ENCODE measurements at places on chromosomes 3 and 15. TPM values are rescaled to one million over a fixed set of nuclear protein-coding genes. Genes with fewer than 3 reads are reported as not detected.
A peak's percentile ranks its signal among the peaks of the same experiment; 100 is the strongest.

DNA sequence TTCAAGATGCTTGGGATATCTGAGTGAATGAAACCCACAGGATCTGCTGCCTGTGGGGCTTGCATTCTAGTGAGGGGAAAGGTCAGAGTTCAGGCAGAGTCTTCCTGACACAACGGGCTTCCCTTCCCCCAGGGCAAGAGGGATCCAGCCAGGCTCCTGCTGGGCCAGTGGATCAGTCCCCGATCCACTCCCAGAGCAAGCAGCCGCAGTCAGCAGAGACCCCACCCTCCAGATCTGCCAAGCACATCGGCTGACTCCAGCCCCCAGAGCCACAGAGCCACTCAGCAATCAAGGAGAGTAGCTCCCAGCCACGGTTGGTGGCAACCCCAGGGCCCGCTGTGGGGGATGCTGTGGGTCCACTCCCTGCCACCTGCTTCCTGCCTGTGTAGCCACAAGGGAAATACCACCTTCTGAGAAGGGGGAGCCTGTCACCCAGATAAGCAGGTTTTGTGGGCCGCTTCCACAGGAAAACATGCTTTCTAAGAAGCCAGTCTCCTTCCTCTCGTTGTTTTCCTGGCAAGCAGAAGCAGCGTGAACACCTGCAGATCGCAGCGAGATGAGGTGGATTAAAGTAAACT, 44.9 kb downstream of the CPN2 start:
- DNase-seq = no peak

DNA sequence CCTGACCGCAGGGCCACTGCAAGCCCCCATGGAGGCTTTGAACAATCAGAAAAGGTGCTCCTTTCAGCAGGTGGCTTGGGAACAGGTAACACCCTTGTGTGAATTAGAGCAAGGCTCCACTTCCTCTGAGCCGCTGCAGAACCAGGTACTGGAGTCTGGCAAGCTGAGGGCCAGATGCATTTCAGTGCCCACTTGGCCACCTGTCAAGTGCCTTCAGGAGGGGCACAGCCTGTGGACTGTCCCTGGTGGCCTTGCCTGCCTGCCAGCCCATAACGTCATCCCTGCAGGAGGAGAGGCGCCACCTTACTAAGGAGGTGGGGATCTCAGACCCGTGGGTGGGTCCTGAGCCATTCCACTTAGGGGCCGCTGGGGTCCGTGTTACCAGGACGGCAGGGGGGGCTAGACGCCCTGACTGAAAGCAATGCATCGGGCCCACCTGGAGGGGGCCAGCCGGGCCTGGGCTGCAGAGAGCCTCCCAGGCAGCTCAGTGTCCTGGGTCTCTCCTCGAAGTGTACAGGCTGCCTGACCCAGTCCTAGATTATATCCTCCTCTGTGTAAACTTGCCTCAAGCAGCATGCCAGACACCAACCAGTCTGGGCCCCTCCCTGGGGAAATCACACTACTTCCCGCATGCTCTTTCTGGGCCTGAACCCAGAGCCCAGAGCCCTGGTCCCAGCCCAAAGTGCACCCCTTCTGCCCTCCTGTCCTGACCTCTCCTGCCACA, 16.1 kb downstream of the SPTBN5 start:
- DNase-seq = no peak

- no peak for DNase-seq
Observed at GRCh38 chr15:95601525-95601924, 729.0 kb upstream of the NR2F2 start.

DNA sequence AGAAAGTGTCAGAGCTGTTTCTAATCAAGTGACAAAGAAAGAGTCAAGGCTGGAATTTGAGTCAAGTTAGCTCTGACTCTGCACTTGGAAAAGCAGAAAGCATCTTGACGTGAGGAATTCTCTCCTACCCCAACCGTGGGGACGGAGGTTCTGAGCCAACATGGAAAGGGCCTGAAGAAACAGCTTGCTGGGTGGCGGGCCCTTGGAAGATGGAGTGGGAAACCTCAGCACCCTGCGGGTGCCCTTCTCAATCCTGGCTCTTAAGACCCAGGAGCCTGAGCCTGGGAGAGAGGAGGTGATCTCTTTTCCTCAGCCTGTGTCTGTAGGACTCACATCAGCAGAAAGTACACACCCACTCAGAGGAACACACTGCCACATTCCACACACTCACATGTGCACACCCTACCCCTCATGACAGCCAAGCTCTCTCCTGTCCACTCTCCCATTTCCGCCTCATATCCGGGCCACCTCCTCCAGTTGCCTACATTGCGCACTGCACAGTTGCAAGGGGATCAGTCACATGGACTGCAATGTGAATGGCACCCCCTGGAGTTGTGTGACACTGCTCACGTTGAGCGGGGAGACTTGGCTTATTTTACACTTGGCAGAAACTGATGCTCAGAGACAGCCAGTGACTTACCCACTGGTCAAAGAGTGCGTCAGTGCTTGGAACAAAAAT, 101.5 kb upstream of the SLC6A6 start:
- peak; percentile 32 for DNase-seq

GRCh38 chr3:40681658-40682055, 156.9 kb downstream of the ZNF621 start:
- DNase-seq = no peak

- peak; percentile 49 for DNase-seq
Observed at GRCh38 chr3:39124876-39125840, 17.7 kb downstream of the TTC21A start.

GRCh38 chr15:70669006-70669602, 94.3 kb downstream of the UACA start:
- DNase-seq = no peak

GRCh38 chr3:149058198-149058597, 28.1 kb downstream of the HLTF start:
- DNase-seq = no peak

DNA sequence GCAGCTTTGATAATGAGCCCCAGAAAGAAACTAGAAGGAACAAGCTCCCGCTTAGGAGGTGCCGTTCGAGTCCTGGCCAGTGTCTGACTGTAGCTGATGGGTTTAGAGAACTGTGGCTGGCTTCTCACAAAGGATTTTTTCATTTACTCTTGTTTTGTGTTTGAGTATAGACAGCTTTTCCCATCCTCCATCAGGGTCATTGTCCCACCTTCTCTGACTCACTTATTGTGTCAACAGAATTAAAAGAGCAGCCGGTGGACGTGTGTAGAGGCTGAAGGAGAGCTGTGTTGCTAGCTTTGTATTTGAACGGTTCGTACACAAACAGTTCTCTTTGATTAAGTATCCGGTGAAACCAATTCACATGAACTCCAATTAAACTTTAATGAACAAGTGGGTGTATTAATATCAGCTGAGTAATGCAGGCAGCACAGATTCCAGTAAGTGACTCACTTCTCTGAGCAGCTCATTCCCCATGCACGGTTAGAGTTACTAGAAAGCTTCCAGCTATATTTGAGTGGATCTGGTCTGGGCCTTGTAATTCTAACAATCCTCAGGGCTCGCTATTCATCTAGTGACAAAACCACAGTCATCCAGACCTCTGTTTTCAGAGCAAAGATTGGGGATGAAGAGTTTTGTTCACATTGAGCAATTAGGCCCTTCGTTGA, 141.0 kb downstream of the LPP start:
- DNase-seq = peak; percentile 74

DNA sequence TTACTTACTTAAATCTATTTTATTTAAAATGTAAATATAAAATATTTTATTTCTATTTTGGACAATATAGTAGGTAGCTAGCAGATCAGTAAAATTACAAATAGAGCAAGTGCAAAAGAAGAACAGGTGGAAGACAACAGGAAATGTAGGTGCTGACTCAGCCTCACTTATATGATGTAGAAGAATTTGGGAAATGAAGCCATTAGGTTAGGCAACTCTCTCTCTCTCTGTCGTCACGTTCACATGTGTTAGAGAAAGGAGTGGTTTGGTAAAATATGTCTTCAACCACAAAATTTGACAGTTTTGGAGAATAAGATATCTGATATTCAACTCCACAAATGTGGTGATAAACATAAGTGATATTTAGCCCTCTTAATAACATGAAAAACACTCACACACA, 532.5 kb upstream of the KCNMB2 start:
- DNase-seq = no peak

GRCh38 chr3:185645596-185646381, 59.7 kb downstream of the SENP2 start:
- no peak for DNase-seq

DNA sequence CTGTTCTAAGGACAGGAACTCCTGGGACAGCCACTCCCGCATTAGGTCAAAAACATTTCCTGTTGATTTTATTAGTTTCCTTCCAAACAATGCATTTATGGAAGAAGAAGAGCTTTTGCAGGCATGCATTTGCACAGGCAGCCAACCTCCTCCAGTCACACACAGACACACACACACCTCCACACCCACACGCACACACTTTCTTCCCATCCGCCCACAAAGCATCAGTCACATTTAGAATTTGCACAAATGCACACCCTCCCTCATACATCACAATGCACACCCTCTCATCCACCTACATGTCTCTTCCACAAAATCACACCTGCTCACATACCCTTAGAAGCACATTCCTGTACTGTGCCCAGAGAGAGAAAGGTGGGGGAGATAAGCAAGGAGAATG, 4.1 kb upstream of the TYRO3 start:
- no peak for DNase-seq

GRCh38 chr15:89362203-89363101, 27.8 kb upstream of the POLG start:
- DNase-seq = no peak

GRCh38 chr15:29435811-29436210, 166.2 kb upstream of the NSMCE3 start:
- DNase-seq = no peak

GRCh38 chr15:60374628-60375081, 23.1 kb downstream of the ANXA2 start:
- DNase-seq = peak; percentile 78

DNA sequence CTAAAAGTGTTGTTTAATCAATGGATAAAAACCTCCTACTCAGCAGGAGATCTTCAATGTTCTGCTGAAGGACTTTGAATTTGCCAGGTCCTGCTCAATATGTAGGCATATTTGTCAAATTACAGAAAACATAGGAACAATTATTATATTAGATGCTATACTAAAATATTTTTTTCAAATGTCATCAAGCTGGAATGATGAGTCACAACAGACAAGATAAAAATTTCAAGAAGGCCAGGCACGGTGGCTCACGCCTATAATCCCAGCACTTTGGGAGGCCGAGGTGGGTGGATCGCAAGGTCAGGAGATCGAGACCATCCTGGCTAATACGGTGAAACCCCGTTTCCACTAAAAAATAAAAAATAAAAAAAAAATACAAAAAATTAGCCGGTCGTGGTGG, 68.0 kb downstream of the AQP9 start:
- no peak for DNase-seq

DNA sequence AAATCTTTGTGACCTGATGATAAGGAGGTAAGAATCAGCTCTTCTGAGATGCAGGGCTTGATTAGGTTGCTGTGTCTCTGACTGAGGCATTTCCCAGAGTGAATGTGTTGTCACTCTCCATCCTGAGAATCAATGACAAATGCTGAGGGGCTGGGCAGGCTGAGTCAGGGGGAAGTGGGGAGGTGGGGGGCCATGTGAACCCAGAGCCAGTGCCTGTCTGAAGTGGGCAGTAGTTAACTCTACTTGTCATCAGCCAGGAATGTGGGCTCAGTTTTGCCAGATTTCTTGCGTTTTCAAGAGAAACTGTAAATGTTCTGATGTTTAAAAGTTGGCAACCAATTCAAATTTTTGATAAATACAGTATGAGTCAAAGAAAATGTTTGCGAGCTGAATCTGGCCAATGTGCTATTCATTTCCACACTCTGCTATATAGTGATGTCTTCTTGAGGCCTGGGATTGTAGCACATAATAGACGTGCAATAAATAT, 3.1 kb upstream of the BNC1 start:
- DNase-seq = no peak

- DNase-seq = no peak
Observed at GRCh38 chr3:35746492-35746891, 107.2 kb downstream of the ARPP21 start.

DNA sequence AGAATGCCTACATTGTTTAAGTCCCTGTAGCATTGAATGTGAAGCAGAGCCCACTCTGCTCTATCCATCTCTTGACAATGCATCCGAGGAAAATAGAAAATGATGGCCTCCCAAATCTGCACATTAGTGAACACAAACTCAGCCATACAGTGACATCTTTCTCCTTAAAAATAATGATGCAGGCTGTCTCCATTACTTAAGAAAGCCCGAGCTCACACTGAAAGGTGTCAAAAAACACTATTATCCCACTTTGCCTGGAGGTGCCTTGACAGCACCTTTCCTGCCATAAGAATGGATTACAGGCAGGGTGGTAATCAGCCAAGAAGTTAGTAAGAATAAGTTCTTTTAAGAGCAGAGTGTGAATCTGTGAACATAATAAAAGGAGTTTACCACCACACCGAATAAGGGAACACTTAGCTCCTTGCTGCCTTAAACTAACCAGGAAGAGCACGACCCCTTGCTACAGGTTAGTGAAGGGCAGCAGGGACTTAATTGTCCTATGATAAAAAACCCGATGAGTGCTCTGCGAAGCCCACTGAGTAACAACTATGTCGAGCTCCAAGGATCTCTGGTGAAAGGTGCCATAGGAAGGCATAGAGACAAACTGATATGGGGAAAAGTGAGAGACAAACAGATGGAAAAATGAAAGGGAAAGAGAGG, 123.2 kb upstream of the TUSC7 start:
- no peak for DNase-seq

- no peak for DNase-seq
Observed at GRCh38 chr3:70803891-70804290, 491.5 kb upstream of the MDFIC2 start.

GRCh38 chr15:96011136-96011535, 319.4 kb upstream of the NR2F2 start:
- no peak for DNase-seq

DNA sequence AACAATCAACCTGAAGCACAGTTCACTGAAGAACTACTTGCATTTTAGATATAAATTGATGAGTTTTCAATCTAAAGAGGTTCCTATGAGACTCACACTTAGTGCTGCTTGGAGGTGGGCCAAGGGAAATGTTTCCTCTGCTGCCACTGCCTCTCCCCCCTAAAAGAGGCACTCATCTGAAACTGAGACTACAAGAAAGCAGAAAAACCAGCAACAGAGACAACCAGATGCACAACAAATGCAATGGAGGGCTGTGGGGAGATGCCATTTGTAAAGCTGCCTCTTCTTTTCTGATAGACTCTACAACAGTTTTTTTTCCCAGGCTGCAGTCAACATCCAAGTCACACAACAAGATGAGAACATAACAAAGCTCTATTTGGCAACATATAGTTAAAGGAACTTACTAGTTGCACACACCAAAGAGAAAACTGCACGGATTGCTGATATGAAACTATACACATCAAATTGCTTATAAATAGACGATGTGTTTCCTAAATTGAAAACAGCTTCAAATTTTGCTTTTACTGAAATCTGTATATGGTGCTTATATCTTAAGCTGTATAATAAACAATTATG, 11.0 kb downstream of the TSPAN3 start:
- no peak for DNase-seq

Gene WDR49
- 0.32 TPM for total RNA-seq

Gene DCBLD2
- 23.2 TPM for total RNA-seq

Gene MRPL46
- 17.5 TPM for total RNA-seq

Gene KLHL25
- 12.5 TPM for total RNA-seq

Gene BNC1
- total RNA-seq = not detected

Gene PLA2G4D
- total RNA-seq = not detected

Gene CPB1
- total RNA-seq = 16.5 TPM

Gene SNTN
- not detected for total RNA-seq

Gene C2CD4A
- 0.17 TPM for total RNA-seq

Gene ATP13A5
- total RNA-seq = 0.86 TPM

Gene LTK
- 2.5 TPM for total RNA-seq

Gene ZNF860
- total RNA-seq = 1.8 TPM

Gene SUSD5
- 7.8 TPM for total RNA-seq

Gene EPHB1
- total RNA-seq = 2.0 TPM

Gene TGFBR2
- total RNA-seq = 144 TPM

Gene CCDC39
- not detected for total RNA-seq

Gene SKOR1
- 0.43 TPM for total RNA-seq

Gene CCR9
- 0.23 TPM for total RNA-seq

All from mucosa of gallbladder (tissue), 1 donor.